Skeletal muscle cell (primary cell): ENCODE measurements at places on chromosomes 16 and 17.

- DNase-seq: no peak
These were observed 572.2 kb upstream of the SOX9 start for GRCh38 chr17:71548540-71549190.

DNA sequence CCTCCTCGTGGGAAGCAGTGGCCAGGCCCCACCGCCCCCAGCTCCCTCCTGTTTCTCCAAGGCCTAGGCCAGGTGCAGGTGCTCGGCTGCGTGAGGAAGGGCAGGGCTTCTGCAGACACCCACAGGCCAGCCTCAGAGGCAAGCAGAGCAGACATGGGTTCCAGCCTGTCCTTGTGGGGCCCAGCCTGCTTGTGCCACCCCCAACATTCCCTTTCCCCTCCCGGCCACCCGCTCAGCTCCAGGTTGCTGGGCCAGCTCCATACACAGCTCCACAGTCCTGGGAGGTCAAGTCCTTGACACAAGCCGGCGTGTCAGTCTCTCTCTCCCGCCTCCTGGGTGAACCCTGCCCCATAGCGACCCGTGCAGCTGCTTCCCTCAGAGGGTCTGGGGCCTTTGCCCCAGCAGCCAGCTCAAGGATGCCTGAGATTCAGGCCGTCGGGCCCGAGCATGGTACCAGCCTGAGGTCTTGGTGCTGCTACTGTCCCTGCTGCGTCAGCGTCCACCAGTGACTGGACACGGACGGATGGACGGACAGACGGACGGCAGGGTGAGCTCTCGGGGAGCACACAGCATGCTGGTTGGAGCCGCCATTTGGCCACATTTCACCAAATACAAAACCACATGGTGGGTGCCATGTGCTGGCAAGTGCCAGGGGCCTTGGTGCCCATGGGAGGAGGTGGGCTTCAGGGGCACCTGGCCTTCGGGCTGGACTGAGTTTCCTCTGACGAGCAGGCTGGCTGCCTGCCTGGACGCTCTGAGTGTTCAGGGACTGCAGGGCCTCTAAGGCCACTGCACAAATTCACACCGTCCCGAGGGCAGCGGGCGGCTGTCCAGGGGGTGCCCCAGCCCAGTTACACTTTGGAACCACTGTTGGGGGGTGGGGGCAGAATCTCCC, 8.0 kb downstream of the SECTM1 start:
- DNase-seq: no peak

DNA sequence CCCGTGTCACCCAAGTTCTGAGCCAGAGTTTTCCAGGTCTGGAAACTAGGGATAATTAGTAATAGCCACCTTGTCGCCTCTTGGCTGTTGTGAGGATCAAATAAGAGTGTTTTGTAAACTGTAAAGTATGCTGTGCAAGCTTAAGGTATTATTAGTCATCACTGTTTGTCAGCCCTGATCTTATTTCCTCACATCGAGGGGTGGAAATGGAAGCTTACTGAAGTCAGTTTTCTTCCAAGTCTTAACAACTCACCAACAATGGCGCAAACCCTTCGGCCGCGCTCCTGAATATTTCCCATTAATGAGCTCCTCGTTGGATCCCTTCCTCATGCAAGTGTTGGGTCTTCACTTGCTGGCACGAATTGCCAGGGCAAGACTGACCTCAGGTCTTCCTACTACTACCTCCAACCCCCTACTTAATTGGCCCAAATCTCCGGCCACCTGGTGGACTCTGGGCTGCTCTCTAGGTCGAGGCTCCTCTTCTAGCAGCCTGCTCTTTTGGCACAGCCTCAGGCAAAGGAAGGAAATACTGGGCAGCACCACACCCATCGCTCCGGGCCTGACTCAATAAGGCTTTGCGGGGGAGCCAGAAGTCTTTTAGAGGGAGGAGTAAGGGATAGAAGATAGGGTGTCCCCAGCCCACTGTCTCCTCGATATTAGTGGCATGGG, 885 bp upstream of the SLC35B1 start:
- no peak for DNase-seq

- DNase-seq: no peak
These were observed 109.5 kb downstream of the HS3ST2 start for GRCh38 chr16:22923491-22923890.

GRCh38 chr16:82460766-82461165, 166.0 kb upstream of the CDH13 start:
- DNase-seq: no peak

DNA sequence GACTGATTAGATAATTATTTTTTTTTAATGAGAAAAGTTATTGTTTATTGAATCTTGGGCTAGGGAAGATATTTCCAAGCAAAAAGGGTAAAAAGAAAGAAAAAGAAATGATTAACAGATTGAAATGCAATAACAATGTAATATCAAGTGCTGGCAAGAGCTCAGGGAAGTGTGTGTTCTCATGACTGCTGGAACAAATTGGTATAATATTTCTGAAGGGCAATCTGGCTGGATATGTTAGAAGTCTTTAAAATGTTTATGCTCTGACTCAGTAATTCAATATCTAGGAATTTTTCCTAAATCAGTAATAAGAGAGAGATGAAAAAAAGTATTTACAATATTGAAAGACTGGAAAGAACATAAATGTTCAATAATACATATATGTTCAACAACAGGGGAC, 7.6 kb upstream of the ZNF624 start:
- no peak for DNase-seq

DNA sequence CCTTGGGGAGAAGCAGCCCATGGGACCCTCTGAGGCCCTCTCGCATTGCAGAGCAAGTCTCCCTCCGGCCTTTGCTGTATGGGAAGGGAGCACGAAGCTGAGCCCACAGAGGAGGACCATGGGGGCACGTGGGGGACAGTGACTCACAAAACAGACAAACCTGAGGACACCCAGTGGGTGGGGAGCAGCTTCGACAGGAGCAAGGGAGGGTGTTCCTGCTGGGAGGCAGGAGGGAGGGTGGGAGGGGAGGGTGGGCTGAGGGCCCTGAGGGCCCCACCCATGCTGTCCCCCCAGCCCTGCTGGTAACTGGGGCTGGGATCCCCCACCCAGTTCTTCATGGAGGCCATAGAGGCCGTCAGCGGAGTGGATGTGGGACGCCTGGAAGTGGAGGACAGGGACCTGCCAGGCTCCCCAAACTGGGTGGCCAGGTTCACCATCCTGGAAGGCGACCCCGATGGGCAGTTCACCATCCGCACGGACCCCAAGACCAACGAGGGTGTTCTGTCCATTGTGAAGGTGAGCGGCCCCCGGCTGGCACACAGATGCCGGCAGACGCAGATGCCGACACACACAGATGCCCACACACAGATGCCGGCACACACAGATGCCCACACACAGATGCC, 12.5 kb downstream of the SLC22A31 start:
- no peak for DNase-seq

DNA sequence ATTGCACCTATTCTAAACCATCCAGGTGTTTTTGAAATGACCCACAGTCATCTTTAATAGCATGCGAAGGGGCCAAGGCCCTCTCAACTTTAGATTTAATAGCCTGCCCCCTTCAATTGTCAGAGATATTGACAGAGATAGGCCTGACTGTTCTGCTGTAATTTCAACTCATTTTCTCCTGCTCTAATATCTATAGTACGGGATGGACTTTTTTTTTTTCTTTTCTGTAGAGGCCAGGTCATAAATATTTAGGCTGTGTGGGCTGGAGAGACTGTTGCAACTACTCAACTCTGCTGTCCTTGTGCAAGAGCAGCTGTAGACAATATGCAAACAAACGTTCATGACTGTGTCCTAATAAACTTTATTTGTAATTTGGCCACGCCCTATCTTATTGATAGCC, 24.7 kb upstream of the KRT20 start:
- DNase-seq: peak; percentile 76

GRCh38 chr17:18066866-18067265, 20.9 kb upstream of the DRG2 start:
- DNase-seq: no peak

DNA sequence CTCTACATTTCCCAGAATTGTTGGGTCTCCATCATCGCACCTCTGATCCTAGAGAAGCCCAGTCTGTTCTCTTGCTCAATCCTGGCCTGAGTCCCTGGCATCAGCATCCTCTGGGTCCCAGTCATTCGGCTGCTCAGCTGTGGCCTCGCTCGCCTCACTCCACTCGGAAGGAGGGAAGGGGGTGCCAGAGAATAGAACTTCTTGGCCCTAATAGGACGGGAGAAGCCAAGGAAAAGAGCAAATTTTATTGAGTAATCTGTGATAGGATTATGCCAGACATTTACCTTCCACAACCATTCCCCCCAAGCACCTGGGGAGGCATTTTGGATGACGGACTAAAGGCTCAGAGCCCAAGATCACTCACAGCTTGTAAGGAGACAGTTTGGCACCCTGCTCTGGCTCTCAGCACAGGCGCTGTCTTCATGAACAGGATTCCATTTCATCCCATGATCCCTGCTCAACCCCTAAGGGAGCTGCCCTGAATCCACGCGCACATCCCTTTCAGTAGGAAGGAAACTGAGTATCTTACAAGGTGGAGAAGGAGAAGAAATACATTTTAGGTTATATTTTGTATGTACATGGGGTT, 498 bp upstream of the CLEC10A start:
- no peak for DNase-seq
